Epithelial cell of proximal tubule (primary cell): ENCODE measurements at places on chromosomes 7 and 10.

GRCh38 chr7:135158141-135158655, 10.3 kb downstream of the TMEM140 start:
- no peak for DNase-seq

GRCh38 chr10:74835963-74836362, 9.6 kb downstream of the KAT6B start:
- no peak for DNase-seq

DNA sequence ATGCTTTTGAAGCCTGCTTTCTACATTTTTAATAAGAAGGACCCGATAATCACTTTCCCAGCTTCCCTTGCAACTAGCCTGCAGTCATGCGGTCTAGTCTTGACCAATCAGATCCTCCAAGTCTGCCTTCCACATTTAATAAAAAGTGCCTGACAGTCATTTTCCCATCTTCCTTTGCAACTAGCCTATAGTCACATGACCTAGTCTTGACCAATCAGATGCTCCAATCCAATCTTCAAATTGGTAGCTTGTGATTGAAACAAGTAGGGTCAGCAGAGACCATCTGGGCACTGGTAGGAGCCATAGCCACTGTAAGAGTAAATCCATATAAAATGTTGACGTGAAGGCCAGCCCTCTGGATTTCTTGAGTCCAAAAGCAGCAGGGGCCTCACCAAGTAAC, 80.0 kb downstream of the NPTX2 start:
- DNase-seq, result no peak

DNA sequence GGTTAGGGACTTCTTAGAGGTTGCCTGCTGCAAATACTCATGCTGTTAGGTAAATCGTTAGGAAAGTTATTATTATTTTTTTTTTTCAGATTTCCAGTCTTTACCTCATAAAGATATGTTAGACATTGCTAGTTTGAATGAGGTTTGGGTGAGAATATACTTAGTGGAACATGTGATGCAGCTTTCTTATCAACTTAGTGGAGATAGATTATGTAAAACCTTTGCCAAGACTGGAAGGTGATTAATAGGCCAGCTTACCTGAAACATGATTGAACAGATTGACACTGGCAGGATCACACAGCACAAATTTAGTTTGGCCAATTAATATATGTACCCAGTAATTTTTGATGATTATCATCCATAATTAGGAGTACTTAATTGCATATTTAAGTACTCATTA, 32.3 kb downstream of the ADD3 start:
- DNase-seq, result no peak

DNA sequence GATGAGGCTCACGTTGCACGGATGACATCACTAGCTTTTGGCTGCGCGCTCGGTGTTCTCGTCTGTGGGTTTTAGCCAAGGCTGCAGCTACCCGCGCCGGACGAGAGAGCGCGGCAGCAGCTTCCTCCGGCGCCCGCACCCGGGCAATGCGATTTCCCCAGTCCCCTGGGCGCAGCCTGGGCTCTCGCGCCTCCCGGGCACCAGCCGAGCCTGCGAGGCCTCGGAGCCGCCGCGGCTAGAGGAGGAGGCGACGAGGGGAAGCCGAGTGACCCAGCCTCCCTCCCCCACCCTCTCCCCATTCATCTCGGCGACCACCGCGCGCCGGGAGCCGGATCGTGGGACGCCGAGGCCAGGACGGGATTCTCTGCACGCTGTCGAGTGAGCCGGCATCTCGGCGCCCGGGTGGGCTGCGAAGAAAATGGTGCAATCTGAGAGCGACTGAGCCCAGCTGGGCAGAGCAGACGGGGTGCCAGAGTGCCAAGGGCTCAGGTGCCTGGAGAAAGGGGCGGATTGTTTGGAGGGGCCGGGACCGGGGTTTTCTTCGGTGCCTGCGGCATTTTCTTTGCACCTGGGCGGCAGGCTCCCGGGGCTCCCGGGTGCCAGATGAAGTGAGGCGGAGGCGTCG, 1.2 kb upstream of the TMEM178B start:
- DNase-seq, result peak; percentile 68

DNA sequence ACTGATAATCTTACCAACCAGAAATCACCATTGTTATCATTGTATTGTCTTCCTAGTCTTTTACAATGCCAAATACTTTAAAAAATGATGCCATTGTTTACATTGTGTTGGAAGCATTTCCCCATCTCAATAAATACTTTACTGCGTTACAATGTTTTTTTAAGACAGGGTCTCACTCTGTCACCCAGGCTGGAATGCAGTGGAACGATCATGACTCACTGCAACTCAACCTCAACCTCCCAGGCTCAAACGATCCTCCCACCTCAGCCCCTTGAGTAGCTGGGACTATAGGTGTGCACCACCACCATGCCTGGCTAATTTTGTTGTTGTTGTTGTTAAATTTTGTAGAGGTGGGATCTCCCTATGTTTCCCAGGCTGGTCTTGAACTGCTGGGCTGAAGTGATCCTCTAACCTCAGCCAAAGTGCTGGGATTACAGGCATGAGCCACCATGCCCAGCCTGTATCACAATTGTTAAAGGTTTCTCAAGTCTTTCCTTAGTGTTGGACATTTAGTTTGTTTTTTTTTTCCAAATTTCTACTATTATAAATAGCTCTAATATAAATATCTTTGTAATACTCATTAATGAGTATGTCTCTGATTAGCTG, 13.5 kb downstream of the LRMDA start:
- no peak for DNase-seq

DNA sequence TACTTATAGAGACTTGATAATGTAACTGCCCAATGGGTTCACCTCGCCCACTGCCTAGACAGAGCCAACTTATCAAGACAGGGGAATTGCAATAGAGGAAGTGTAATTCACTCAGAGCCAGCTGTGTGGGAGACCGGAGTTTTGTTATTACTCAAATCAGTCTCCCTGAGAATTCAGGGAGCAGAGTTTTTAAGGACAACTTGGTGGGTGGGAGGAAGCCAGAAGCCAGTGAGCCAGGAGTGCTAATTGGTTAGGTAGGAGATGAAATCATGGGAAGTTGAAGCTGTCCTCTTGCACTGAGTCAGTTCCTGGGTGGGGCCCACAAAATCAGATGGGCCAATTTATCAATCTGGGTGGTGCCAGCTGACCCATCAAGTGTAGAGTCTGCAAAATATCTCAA, 20.1 kb upstream of the C7orf33 start:
- DNase-seq, result no peak

GRCh38 chr10:103763374-103764202, 91.8 kb downstream of the SH3PXD2A start:
- no peak for DNase-seq

DNA sequence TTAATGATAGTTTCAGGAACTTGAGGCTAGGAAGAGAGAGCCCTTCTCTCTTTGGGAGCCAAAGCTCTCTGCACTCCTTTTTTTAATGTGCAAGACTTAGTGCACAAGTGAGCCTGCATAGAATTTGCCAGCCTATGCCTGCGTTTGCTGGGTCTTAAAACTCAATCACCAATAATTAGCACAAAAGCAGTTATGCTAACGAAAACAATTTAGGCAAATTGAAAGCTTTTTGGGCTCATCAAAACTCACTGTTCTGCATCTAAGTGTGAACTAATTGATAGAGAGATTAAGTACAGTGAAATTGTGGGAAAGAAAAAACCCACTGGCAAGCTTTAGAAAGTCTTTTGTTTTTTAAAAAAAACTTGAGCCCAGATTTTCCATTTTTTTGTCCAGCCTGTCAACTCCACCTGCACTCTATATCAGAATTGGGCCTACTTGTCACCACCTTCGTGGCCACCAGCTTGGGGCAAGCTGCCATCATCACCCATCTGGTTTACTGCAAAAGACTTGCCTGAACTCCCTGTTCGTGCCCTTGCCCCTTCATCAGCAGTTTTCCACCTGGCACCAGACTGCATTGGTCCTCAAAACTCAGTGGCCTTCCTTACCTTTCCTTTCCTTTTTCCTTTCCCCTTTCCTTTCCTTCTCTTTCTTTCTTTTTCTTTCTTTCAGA, 37.8 kb downstream of the CRHR2 start:
- no peak for DNase-seq

DNA sequence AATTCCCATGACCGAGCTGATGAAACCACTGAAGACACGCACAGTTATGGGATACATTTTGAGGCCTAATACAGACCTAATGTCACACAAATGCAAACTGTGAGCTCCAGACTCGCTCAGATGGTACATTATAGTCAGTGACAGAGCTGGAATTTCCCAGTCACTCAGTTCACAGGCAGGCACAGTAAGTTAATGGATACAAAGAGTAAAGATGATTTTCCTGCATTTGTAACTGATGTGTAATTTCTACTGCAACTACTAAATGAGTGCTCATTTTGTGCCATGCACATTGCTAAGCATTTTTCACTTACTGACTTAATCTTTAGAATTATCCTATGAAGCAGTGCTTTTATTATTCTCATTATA, 56.5 kb downstream of the ENO4 start:
- DNase-seq, result peak; percentile 41

DNA sequence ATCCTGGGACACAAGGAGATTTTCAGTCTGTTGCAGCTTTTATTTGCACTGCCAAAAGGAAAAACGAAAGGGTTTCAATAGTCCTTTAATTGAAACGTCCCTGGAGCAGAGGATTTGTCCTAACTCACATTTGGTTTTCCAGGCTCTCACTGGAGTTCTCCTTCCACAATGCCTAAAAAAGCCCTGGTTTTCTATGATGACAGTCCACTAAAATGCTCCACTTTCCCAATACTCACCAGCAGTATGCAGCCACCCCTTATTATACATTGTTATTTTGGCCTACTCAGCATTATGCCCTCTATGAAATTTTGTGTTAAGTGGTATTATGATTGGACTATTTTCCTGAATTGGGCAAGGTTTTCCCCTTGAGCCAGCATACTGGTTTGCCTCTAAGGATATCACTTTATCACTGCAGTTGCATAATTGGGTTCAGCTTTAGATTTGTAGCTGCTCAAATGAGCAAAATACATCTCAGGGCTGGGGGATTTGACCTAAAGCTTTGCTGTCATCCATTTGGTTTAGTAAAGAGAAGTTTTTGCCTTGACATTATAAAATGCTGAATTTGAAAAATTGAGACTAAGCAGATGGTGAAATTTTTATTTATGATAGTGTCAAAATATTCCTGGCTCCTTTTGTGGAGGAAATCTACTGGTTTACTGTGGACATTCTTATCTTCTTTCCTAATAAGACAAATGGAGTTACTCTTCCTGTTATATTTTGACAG, 239.2 kb downstream of the RNLS start:
- DNase-seq, result no peak

GRCh38 chr10:3173171-3173878, 743 bp upstream of the PITRM1 start:
- no peak for DNase-seq

- no peak for DNase-seq
These were observed 11.2 kb downstream of the SFTPD start for GRCh38 chr10:79937701-79938151.

- DNase-seq, result no peak
These were observed 54.7 kb upstream of the LANCL2 start for GRCh38 chr7:55310287-55311025.

- DNase-seq, result no peak
These were observed 244.5 kb downstream of the KIAA1217 start for GRCh38 chr10:24453404-24453830.

DNA sequence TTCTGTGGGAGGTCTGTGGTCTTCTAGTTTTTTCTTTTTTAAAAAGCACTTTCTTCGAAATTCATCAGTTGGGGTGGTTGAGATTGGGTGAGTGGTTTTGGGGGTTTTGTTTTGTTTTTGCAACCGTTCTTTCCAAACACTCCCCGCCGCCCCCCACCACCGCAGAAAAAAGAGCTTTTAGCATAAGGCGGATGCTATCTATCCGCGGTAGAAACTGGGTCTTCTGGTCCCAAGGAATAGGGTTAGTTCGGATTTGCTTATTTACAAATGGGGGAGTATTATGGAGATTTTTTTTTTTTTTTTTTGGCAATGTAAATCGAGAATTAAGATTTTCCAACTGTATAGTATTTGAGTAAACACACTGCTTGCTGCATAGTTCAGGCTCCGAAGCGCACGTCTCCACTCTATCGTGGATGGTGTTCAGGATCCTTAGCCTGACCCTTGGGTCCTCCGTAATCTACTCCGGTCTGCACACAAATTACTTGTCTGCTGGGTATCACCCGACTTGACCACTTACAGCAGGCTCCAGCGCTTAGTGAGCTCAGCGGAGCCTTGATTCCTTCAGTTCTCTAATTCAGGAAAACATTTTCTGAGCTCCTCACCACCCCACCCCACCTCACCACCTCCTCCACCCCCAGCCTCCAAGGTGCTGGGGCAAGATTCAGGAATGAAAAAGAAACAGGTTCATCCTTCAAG, 757 bp upstream of the NRCAM start:
- no peak for DNase-seq

DNA sequence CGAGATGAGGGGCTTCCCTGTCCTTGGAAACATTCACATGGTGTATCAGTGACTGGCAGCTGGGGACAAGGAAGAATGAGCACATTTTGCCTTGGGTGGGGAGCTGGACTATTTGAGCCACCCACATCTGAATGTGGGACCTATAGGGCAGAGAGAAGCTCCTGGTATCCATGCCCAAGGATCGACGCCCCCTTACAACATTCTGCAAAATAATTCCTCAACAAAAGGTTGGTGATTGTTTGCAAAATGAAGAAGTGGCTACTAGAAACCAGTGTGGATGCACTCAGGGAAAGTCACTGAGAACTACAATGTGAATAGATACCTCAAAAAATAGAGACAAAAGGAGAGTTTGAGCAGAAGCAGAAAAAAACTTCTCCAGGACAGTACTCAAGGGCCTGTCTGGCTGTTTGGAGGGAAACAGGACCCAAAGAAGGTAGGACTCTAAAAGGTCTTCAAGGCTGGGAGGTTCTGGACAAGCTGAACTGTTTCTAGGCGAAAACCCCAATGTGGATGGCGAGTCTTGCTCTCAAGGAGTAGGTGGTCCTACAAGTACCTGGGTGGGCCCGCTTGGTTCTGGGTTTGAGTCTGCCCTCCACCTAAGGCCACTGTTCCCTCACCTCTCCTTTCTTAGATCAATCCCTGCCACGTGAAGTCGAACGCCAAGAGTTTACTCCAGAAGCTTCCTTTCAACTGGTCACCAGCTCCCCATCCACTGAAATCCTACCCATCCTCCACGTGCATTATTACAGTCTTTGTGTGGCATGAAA, 125.0 kb upstream of the ZNF746 start:
- DNase-seq, result no peak

- peak; percentile 94 for DNase-seq
These were observed 259.1 kb downstream of the KLF6 start for GRCh38 chr10:3525832-3526449.

DNA sequence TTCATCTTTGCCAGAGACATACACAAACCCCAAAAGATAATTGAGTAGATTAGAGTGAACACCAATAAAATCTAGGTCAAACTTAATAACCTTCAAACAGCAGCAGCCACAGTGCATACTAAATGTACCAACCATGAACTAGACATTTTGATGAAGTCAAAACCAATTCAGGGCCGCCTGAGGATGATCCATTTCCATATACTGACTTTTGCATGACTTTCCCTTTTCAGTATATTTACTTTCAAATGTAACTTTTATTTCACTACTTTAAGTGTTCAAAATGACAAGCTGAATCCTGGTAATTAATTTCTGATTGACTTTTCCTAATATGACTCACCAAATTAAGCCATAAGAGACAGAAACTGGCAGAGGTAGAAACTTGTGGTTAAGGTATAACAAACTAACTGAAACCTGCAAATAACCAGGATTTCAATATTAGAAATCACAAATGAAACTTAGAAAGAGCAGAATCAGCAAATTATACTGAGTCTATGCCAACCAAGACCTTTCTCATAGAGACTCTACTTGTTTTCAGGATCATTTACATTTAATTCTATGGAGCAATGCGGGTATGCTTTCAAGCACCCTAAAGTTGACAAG, 171.9 kb upstream of the LRRN3 start:
- no peak for DNase-seq
